ENCODE measurements at places on chromosomes 3 and 15.
A peak's percentile ranks its signal among the peaks of the same experiment; 100 is the strongest.

GRCh38 chr3:12120374-12121140 lies 38.2 kb downstream of the TIMP4 start:
- no peak for DNase-seq

GRCh38 chr3:106811376-106811775 lies 565.9 kb upstream of the CCDC54 start:
- DNase-seq = no peak

- no peak for DNase-seq
Measured at GRCh38 chr3:190581041-190581541, 67.2 kb downstream of the IL1RAP start.

- no peak for DNase-seq
Measured at GRCh38 chr3:136141891-136142290, 54.2 kb downstream of the MSL2 start.

DNA sequence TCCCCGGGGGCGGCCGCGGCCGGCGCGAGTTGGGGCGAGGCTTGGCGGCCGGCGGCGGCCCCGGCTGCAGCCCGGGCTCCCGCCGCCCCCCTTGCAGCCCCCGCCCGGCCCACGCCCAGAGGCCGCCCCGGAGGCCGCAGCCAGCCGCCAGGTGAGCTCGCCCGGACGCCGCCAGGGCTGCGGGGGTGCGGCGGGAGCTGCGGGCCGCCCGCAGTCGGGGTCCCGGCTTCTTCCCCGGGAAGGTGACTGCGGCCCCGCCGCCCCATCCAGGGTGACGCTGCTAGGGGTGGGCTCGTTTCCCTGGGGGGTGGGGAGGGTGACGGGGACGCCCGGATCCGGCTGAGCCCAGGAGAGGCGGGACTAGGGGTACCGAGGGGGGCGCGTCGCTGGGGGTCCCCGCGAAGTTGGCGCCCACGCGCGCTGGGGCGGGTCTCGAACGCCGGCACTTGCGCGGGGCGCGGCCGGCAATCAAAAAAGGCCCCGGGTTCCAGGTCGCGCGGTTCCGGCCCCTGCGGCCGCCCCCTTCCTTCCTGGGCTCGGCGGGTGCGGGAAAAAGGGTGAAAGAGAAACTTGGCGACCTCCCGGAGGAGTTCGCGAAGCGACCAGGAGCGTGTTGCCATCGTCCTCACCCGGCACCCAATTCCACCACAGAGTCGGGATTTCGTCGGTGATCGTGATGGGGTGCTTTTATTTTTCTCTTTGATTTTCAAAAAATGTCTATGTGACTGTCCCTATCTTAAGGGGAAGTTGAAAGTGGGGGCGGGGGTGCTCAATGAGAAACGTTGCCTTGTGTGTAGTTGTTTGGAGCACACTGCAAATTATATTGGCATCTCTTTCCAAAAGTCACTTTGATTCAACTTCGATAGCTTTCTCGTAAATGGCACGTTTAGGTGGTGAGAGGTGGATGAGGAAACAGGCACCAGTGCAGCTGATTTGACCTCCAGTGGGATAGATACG lies 619 bp downstream of the ATXN7 start:
- DNase-seq = peak; percentile 66

DNA sequence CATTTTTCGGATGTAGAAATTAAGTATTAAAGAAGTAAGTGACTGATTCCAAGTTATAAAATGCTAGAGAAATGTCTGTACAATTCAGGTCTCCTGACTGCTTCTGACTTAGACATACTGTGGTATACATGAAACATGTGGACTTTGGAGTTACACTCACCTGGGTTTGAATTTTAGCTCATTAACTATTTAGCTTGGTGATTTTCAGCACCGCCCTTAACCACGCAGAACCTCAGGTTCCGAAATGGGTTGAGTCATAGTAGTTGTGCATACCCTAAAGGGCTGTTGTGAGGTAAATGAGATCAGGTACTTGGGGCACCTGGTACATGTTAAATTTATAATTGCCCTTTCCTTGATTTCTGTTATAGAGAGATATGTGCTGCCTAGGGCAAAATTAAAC lies 32.9 kb upstream of the UTS2B start:
- DNase-seq = no peak

DNA sequence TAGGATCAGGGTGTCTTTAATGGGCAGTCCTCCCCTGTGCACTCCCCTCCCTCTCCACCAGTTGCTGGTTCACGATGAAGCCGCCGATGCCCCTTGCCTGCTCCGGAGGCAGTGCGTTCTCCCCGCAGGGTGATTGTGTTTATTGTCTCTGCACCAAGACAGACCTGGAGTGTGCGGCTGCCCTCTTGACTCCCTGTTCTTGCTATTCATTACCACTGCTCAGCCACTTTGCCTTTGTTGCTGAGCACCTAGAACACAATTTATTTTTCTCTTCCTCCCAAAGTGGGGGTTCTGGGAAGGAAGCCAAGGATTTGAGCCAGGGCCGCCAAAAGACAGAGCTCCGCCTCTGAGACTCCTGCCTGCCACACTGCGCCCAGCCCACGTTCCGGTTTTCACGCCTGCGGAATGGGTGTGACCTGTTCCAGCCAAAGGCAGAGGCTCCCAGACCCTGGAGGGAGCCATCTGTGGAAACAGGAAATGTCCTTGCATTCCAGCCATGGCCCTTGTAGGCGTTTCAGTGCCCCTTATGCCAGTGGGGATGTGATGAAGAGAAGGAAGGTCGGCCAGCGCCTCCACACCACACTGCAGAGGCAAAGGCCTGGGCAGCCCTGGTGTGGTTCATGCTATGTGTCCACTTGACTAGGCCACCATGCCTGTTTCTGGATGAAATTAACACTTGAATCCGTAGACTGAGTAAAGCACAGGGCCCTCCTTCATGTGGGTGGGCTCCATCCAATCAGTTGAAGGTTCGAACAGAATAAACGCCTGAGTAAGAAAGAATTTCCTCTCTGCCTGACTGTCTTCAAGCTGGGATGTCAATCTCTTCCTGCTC lies 85.8 kb downstream of the HMG20A start:
- no peak for DNase-seq

GRCh38 chr3:94440767-94441493 lies 378.1 kb downstream of the NSUN3 start:
- no peak for DNase-seq

GRCh38 chr3:88433568-88433967 lies 283.8 kb downstream of the C3orf38 start:
- DNase-seq = no peak

DNA sequence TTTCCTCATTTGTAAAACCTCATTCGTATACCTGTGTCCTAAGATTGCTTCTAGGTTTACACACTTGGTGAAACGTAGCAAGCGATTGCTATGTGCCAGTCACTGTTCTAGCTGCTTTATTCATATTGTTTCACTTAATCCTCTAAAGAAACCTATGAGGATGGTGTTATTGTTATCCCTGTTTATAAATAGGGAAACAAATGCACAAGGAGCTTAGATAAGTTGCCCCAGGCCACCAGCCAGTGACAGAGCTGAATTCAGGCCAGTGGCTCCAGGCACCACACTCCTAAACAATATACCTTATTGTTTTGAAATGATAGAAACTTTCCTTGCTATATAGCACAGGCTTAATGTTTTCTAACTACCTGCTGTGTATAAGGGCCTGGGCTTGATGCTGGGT lies 44.0 kb downstream of the LPP start:
- DNase-seq = no peak

- no peak for DNase-seq
Measured at GRCh38 chr15:40070166-40070557, 31.2 kb upstream of the SRP14 start.

- no peak for DNase-seq
Measured at GRCh38 chr3:64363842-64364241, 138.6 kb upstream of the PRICKLE2 start.

GRCh38 chr3:87227104-87227834 lies at the start of gene CHMP2B:
CHMP2B (plus strand) TSS chr3:87227309; CDS start chr3:87227523, 214 bp downstream.
- DNase-seq = peak; percentile 93

DNA sequence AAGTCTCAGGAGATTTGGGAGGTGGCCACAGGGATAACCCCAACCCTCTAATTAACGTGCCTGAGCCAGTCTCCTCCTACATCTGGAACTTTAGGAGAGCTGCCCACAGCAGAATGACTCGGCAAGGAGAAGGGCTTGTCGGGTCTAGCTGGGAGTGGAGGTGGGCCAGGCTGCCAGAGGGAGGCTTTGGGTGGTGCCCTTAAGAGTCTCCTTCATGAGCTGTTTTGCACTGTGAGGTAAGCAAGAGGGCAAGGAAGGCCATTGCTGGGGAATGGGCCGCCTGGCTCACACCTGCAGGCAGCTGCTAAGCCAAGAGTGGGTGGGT lies 3.6 kb upstream of the TNK2 start:
- DNase-seq = peak; percentile 74

GRCh38 chr15:49155834-49156627 lies 632 bp upstream of the COPS2 start:
- peak; percentile 67 for DNase-seq

GRCh38 chr15:38638811-38639210 lies 74.2 kb upstream of the RASGRP1 start:
- DNase-seq = no peak

DNA sequence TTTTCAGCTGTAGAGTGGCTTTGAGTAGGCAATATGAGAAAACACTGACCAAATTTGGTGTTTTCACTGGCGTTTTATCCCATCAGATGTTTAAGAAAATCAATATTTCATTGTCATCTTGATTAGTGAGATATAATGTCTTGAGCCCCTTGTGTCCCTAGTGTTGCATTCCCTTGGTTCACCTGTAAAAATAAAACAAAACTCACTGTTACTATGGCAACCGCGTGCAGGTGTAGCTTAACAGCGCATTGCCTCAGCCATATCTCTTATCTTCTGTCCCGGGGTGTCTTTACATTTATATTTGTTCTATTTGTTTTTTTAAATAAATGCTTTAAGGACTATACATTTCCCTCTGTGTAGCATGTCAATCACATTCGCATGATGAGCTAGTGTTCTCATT lies 551.6 kb downstream of the ZIC1 start:
- DNase-seq = no peak

GRCh38 chr15:64560501-64560900 lies 100.1 kb downstream of the ZNF609 start:
- no peak for DNase-seq

DNA sequence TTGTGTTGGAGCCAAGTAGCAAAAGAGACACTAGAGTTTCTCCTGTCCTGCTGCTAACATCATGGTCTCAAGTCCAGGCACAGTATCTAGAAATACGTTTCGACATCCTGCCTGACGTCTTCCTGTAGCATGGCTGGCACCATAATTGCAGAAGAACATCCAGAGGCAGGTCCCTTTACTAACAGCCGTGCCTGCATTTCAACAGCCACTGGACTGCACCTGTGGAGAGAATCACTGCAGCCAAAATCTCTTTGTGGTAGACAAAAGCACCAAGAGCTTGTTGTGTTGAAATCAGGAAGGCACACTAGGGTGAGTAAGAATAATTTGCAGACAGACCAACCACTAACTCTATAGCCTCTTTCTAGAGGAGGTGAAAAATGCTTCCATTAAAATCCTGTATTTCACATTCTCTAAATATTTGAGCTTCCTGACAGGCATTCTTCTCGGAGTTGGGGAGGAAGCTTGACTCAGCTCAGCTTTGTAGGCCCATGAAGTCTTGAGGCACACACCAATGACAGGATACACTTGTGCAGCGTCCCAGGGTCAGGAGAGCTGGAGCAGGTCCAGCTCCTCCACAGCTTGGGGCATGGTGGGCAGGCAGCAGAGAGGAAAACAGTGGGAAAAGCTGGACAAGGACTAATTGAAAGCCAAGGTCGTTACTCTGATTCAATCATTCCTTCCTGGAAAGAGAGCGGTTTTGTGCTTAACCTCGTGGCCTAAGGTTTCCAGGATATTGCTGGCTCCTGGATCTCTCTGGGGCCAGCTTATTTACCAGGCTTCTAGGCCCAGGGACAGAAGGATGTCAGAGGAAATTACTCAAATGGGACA lies 244.9 kb downstream of the FAM43A start:
- no peak for DNase-seq

DNA sequence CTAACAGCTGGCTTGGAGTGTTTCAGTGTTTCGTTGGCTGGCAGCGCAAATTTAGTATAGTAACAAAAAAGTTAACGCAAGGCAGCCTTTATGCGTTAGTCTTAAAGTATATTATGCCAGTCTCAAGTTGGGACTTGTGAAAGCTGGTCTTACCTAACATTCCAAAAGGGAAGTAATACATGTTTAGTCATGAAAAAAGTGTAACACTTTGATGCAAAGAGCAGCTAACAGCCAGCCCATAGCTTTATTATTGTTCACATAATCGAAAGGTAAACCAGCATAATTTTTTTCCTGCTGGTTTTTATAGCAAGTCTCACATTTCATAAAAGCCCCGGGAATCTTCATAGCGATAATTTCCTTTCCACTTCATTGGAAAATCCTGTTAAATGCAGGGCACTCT lies 2.4 kb upstream of the GPR87 start:
- DNase-seq = no peak

- DNase-seq = no peak
Measured at GRCh38 chr3:139758654-139759291, 81.0 kb upstream of the NMNAT3 start.

GRCh38 chr15:38674448-38674847 lies 109.8 kb upstream of the RASGRP1 start:
- DNase-seq = no peak

DNA sequence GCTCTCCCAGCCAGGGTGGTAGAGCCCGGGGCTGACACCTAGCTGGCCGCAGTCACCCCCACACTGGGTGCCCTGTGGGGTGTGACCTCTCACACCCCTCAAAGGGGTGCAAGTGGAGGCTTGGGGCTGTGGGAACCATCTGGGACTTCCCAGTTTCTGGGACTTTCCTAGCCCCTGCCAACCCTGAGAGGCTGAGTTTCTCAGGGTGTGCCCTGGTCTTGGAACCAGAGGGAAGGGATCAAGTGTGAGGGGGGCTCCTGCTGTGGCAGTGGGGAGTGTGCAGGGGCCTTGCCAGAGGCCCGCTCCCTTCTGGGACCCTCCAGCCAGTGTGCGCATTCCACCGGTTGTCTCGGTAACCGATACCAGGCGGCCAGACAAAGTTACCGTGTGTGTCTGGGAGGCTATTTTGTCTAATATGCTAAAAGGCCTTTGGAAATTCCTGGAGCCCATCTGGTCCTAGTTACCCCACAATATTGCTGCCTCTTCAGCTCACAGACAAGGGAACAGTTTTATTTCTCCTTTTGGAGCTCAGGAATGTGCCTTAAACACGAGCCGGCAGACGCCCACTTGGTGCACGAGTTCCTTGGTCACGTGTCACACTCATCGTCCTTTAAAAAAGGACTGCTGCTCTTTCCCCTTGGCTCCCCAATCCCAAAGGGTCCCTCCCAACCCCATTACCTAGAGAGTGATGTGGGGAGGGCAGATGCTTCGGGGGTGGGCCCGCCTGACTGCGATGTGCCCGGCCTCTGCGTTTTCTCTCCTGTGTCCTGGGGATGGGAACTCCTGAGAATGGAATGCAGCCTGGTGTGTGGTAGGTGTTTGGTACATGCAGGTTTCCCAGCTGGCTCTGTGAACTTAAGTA lies 33.2 kb downstream of the HDAC11 start:
- DNase-seq = no peak

Data from erythroblast (primary cell).